MCF 10A (cell line): ENCODE measurements at places on chromosomes 12 and 14.

- no peak for DNase-seq
Measured at GRCh38 chr14:66380143-66380542, 106.0 kb upstream of the CCDC196 start.

DNA sequence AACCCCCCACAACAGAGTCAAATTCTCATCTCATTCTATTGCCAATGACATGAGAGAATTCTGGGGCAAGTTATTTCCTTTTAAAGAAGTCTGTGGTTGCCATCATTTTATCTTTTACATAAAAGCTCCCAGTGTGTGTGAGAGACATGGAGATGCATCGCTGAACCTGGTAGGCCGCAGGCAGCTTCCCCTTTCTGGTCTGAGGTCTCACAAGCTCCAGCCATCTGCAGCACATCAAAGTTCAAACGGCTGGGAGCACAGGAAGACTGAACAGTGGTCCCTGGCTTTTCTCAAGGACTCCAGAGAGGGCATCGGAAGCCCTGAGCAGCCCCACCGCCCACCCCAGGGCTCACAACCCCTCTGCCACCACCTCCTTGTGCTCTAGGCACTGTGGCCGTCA lies 141.7 kb downstream of the RIMBP2 start:
- DNase-seq, result no peak

GRCh38 chr14:106417224-106418049 lies 891.1 kb downstream of the TMEM121 start:
- DNase-seq, result peak; percentile 19

DNA sequence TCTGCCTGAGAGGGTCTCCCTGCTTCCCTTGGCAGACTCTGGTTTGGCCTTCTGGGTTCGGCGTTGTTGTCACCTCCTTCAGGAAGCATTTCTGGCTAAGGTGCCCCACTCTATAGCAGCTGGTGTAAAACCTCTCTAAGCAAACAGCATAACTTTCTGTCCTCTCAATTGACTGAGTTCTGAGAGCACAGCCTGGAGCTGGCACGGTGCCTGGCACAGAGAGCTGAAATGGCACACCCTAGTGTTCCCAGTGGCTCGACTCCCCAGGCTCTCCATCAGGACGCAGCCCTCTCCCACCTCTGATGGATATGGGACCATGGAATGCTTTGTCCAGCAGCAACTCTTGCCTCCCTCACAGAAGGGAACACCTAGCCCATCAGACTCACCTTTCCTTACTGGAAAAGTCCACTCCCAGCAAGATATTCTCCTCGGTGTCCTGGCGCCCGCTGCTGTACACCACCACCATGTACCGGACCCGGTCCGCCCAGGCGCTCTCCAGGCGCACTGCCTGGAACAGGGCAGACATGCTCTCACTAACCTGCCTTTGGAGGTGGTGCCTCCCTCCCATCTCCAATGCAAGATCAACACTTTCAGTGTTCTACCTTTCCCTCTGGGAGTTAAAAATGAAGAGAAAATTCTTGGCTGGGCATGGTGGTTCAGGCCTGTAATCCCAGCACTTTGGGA lies 40.6 kb downstream of the SSH1 start:
- peak; percentile 33 for DNase-seq

- DNase-seq, result no peak
Measured at GRCh38 chr14:23624830-23625404, 11.2 kb upstream of the DHRS2 start.

DNA sequence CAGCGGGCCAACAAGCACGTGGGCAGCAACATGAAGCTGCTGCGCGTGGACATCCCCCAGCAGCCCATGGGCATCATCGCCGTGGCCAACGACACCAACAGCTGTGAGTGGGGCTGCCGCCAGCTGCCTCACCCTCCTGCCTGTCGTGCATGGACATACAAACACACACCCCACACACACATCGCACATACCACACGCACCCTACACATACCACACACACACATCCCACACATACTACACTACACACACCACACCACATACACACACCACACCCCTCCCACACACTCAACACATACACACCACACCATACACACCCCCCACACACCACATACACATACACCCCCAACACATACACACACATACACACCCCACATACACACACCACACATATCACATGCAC lies 25.2 kb upstream of the NXPH4 start:
- DNase-seq, result no peak

DNA sequence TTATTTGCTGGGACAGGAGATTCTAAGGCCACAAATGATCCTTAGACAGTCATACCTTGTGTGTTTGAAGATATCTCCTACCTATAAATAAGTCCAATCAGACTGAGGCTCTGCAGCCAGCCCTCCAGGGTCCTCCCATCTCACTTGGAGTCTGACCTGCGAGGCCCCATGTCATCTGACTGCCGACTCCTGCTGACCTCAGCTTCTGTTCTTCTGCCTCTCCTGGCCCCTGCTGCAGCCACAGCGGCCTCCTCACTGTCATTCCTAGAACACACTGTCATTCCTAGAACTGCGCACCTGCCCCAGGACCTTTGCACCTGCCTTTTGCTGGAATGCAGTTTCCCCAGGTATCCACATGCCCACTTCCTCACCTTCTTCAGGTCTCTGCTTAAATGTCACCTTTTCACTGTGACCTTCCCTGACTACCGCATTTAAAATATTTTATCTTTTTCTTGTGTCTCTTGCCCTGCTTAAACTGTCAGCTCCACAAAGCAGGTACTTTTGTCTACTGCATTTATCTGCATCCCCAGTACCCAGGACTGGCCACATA lies 56.5 kb upstream of the RIN3 start:
- no peak for DNase-seq

DNA sequence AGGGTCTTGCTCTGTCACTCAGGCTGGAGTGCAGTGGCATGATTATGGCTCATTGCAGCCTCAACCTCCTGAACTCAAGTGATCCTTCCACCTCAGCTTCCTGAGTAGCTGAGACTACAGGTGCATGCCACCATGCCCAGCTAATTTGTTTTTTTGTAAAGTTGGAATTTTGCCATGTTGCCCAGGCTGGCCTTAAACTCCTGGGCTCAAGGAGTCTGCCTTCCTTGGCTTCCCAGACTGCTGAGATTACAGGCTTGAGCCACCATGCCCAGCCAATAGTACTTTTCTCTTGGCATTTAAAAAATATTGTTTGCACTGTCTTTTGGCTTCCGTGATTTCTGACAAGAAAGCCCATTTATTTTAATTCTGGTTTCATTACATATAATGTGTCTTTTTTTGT lies 61.3 kb downstream of the DIP2B start:
- DNase-seq, result no peak
